ENCODE measurements at places on chromosomes 12 and 14. TPM values are rescaled to one million over a fixed set of nuclear protein-coding genes. Genes with fewer than 3 reads are reported as not detected.

- DNase-seq: peak; percentile 57
These were observed 117.8 kb downstream of the TTC7B start for GRCh38 chr14:90698379-90698869.

DNA sequence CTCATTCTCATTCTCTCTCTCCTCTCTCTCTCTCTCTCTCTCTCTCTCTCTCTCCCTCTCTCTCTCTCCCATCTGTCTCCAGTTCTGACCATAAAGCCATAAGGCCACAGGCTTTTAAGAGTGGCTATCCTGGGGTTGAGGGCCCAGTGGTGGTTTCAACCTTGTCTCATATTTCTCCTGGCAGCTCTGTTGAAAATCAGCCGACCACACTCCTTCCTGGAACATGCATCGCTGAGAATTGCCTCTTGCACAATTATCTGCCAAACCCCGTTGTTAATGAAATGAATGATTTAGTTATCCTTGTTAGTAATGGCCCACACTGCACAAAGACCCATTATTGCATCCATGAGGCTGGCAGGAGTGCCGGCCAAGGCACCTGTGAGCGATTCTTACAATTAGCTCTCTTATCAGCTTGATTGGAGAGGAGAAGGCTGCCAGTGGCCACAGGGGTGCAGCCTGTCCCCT is 30.4 kb upstream of the KCNA5 start:
- no peak for DNase-seq

DNA sequence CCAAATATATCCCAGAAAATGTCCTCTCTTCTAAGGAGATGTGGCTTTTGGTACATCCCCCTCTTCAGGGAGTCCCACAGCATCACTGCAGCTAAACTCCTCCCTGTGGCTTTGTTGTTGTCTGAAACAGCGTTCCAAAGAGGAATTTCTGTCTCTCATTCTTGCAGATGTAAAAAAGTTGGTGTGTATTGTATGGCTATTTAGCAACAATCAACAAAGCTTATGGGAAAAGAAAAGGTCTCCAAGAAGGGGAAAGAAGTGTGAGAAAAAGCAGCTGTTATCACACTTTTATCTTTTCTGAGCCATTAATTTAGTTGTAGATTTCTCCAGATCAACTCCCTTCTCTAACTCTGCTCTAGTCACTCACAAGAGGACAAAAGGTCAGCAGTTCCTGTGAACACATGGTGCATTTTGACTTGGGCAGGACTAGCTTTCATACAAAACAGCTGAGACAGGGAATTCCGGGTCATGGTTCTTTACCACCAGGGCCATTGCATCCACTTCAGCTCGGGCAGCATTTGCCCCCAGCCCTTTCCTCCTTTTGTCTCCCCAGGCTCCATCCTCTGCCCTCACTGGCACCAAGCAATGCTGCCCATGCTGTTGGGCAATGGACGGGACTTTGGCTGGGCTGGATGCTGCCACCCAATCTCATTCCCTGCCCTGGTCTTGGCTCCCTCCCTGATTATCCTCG is 184.7 kb downstream of the TMX1 start:
- no peak for DNase-seq

GRCh38 chr12:73632661-73633060 is 905.0 kb upstream of the ATXN7L3B start:
- DNase-seq: no peak

GRCh38 chr12:130625201-130625600 is 90.9 kb downstream of the RIMBP2 start:
- DNase-seq: no peak

Gene CD69
- 0.53 TPM for total RNA-seq

- no peak for DNase-seq
These were observed 15.7 kb downstream of the FOXG1 start for GRCh38 chr14:28782301-28782700.

Gene FLRT2
- total RNA-seq: 1.7 TPM

DNA sequence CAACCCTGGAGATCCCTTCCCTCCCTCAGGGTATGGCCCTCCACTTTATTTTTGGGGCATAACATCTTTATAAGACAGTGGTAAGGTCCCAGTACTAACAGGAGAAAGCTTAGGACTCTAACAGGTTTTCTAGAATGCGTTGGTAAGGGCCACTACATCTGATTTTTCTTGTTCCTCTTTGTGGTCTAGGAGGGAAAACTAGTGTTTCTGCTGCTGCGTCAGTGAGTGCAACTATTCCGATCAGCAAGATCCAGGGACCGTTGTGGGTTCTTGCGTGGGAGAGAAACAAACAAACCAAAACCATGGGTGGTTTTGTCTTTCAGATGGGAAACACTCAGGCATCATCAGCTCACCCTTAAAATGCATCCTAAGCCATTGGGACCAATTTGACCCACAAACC is 123.6 kb upstream of the SLC16A7 start:
- no peak for DNase-seq

DNA sequence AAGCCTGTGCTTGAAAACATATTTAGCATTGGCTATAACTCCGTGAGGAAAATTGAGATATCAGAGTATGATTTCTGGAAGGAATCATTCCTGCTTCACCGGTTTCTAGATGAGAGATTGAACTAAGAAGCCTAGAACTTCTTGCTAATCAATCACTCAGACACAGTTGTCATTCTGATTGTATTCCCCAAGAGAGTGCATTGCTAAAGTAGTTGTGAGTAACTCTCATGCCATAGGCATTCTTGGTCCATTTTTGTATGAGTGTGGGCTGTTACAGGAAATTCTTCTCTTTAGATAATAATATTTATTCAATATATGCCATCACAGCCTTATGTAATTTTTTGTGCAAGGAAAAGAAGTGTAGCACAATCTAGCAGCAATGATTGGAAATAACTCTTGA is 893.3 kb upstream of the MDGA2 start:
- no peak for DNase-seq

DNA sequence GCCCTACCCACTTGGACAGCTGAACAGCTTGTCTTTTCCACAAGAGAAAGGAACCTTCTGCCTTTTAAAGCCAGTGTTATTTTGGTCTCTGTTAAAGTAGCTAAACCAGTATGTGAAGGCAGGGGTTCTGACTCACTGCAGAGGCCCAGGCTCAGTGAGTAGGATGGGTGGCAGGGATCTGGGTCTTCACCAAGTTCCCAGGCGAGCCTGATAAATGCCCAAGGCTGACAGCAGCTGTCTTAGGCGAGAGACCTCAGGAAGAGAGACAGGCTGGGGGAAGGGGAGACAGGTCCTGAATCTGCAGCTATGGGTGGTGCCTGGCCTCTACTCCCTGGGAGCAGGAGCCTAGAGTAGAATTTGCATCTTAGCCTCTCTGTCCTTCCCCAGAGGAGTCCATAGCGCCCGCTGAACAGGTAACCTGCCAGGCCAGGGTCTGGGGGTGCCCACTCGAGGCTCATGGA is 18.1 kb upstream of the KIF26A start:
- no peak for DNase-seq

GRCh38 chr14:31411218-31411727 is 9.1 kb downstream of the HEATR5A start:
- no peak for DNase-seq

GRCh38 chr12:26195641-26196420 is 458 bp downstream of the SSPN start:
- DNase-seq: no peak

GRCh38 chr14:101187816-101188570 is 284.5 kb upstream of the RTL1 start:
- no peak for DNase-seq

GRCh38 chr14:90892970-90893369 is 76.7 kb upstream of the TTC7B start:
- no peak for DNase-seq

DNA sequence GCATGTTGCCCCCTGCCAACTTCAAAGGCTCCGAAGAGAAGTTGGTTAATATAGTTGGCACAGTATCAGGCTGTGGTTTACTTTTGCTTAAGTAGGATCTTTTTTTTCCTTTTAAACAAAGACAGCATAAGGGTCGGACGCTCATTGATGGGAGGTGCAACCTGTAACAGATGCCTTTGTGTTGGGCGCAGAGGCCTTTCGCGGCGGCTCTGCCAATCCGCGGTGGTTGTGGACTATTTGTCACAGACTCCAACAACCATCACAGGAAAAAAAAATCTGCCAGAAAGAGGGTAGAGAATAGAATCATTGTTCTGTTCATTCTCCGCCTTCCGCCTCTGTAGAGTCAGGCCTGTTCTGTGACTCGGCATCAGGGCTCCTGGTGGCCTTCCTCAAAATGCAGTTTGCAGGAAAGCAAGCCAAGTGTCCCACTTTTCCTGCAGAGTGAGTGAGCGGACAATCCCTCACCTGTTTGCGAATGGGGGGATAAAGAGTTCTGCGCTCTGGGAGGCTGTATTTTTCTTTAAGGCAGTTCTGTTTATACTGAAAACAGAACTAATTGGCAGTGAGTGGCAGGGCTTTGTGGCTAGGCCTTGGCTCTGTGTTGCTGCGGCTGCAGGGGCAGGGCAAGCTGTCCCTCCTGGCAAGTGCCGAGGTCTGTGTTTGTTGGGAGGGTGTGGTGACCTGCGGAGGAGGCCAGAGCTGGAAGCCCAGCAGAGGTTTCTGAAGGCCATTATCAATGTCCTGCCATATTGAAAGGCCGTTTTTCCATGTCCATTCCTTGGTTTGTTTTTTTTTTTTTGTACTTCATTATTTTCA is 83.0 kb upstream of the PIWIL1 start:
- no peak for DNase-seq

Gene SYNDIG1L
- not detected for total RNA-seq

Gene RHOJ
- total RNA-seq: 1.8 TPM

Gene TESPA1
- 0.45 TPM for total RNA-seq

DNA sequence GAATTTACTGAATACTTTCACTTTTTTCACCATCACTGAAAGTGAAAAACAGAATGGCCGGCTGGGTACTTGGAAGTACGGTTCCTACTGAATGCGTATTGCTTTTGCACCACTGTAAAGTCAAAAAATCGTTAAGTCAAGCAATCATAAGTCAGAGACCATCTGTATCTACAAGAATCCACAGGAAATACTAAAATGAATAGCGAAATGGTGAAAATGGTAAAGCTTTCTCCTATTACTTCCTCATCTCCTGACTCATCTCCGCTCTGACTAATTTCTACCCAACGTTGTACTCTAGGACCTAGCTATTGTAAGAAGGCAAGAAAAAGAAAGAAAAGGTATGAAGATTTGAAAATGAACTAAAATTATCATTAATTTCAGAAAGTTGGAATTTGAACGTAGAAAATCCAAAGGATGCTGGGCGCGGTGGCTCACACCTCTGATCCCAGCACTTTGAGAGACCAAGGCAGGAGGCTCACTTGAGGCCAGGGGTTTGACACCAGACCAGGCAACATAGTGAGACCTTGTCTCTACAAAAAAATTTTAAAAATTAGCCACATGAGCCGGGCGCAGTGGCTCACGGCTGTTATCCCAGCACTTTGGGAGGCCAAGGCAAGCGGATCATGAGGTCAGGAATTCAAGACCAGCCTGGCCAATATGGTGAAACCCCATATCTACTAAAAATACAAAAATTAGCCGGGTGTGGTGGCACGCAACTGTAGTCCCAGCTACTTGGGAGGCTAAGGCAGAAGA is 5.3 kb upstream of the CDCA4 start:
- no peak for DNase-seq

DNA sequence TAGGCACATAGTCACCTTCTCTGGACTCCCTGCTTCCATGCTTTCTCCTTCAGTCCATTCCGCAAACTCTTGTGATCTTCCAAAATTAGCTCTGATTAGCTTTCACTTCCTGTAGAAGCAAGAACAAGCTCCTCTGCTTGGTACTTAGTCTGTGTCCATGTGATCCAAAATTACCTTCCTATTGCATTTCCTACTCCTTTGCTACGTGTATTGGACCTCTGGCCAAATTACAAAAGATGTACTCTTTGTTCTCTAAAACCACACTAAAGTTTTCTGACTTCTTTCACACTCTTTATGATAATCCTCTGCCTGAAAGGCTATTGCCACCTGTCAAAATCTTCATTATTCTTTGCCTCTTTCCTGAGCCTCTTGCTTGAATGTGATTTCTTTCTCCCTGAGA is 786 bp upstream of the TSFM start:
- no peak for DNase-seq

DNA sequence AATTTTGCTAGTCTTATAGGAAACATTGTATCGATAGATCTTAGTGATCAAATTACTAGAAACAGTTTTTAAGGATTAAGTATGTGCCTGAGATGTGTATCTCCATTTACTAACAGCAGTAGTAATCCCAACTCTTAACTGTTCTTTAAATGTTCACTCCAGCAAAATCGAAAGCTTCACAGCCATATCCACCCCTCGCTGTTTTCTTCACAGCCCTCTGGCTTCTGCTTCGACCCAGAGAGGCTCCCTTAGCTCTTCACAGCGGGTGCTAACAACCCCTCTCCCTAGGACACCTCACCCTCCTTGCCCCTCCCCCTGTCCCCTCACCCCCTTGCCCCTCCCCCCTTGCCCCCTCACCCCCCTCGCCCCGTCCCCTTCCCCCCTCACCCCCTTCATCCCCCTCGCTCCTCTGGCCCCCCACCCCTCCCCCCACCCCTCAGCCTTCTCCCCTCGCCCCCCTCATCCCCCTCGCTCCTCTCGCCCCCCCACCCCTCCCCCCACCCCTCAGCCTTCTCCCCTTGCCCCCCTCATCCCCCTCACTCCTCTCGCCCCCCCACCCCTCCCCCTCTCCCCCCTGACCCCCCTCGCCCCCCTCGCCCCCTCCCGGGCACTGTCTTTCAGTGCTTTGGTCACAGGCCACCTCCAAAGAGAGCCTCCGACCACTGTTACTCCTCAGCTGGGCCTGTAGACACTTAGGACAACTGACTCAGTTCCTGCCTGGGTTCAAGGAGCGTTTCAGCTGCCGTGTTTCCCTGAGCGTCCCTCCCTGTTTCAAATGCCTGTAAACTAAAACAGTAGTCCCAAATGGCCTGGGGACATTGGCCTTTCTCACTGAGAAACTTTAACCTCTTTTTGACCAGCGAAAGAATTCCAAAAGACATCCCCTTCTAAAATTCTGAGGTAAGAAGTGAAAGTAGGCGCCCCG is 46.0 kb upstream of the DYNC1H1 start:
- no peak for DNase-seq

- DNase-seq: no peak
These were observed 99.7 kb downstream of the RFLNA start for GRCh38 chr12:124394462-124395128.

- DNase-seq: no peak
These were observed 6.2 kb downstream of the TSPAN9 start for GRCh38 chr12:3083241-3083920.

Gene PRPF40B
- total RNA-seq: 6.3 TPM

Gene ADAMTS20
- total RNA-seq: not detected

GRCh38 chr12:123908884-123909725 is 63.5 kb downstream of the CCDC92 start:
- DNase-seq: no peak

Gene OR4E2
- total RNA-seq: not detected

All from left lobe of liver (tissue), 2 donors.